ENCODE measurements at places on chromosomes 16 and 17.

- no peaks in the 10 kb centered on the region for H3K4me1 ChIP-seq
- no peak overlapping the region for H3K27ac ChIP-seq
- no peak overlapping the region for H3K4me3 ChIP-seq
- H3K27me3 ChIP-seq: no peaks in the 10 kb centered on the region
- DNase-seq: no peak
- H3K36me3 ChIP-seq: peaks cover 57% of the 10 kb centered on the region
Measured at GRCh38 chr16:50079397-50080140, 13.8 kb downstream of the HEATR3 start.

GRCh38 chr17:16989230-16989952 is 17.5 kb upstream of the TNFRSF13B start:
- no peak for DNase-seq
- H3K4me1 ChIP-seq: peaks cover 6% of the 10 kb centered on the region
- H3K36me3 ChIP-seq: no peaks in the 10 kb centered on the region
- H3K4me3 ChIP-seq: no peak overlapping the region
- H3K27me3 ChIP-seq: no peaks in the 10 kb centered on the region
- no peak overlapping the region for H3K27ac ChIP-seq

GRCh38 chr17:69602972-69603371 is 188.5 kb downstream of the MAP2K6 start:
- no peak overlapping the region for H3K27ac ChIP-seq
- H3K27me3 ChIP-seq: no peaks in the 10 kb centered on the region
- H3K4me3 ChIP-seq: no peak overlapping the region
- no peaks in the 10 kb centered on the region for H3K4me1 ChIP-seq
- H3K36me3 ChIP-seq: no peaks in the 10 kb centered on the region

- H3K27me3 ChIP-seq: no peaks in the 10 kb centered on the region
- no peaks in the 10 kb centered on the region for H3K4me1 ChIP-seq
- H3K27ac ChIP-seq: no peak overlapping the region
- no peak for DNase-seq
- H3K4me3 ChIP-seq: no peak overlapping the region
Measured at GRCh38 chr16:14371778-14372431, 258.2 kb downstream of the PARN start.

DNA sequence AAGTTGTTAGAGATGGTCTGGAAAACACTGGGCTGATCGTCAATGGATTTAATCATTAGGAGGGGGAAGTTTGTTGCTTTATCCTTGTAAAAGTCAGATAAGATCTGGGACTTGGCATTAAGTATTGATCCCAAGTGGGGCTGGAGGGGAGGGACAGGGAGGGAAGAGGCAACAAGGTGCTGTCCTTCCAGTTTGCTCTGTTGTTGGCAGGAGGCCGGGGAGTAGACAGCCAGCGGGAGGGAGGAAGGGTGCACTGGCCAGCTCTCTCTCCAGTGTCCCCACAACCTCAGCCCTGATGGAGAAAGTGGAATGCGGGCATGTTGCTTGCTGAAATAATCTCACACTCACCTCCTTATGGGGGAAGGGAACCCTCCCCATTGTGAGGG is 210.2 kb downstream of the CCDC182 start:
- H3K4me3 ChIP-seq: no peak overlapping the region
- no peaks in the 10 kb centered on the region for H3K27me3 ChIP-seq
- peaks cover 32% of the 10 kb centered on the region for H3K4me1 ChIP-seq
- H3K36me3 ChIP-seq: peaks cover 44% of the 10 kb centered on the region
- no peak for DNase-seq
